ENCODE measurements at places on chromosomes 4 and X. TPM values are rescaled to one million over a fixed set of nuclear protein-coding genes. Genes with fewer than 3 reads are reported as not detected.

PPP1R3F gene
- 6.2 TPM for total RNA-seq

ZNF275 gene
- 13.8 TPM for total RNA-seq

AFM gene
- not detected for total RNA-seq

P2RY4 gene
- total RNA-seq: 1.7 TPM

DNA sequence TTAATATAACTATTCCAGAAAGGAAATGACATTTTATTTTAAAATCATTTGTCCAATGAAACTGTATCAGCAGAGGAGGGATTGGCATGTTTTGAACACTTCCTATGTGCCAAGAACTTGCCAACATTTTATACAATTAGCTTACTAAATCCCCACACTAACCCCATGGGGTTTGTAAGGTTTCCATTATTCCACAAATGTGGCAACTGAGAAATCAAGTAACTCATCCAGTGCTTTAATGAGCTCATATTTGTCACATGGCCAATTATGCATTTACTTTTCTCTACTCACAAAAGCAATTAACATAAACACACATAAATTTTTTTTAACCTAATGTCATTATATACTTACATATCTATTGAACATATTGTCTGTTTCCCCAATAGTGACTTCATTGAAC is 37.3 kb downstream of the MANBA start:
- no peak for DNase-seq

DNA sequence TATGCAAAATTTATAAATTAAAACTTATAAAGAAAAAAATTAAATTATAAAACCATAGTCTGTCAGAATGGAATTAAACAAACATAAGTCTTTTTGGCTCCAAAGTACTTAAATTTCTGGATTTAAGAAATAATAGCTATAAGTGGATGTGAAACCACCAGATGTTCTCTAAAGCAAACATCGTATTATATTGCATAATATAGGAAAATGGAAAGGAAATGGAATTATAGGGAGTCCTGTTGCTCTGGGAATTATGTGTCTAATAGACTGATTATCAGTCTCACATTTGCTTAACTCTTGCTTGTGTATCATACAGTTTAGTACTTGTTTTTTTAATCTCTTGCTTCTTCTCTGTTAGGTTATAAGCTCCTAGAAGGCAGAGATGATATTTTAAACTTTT is 819.2 kb downstream of the RAPGEF2 start:
- DNase-seq: no peak

DNA sequence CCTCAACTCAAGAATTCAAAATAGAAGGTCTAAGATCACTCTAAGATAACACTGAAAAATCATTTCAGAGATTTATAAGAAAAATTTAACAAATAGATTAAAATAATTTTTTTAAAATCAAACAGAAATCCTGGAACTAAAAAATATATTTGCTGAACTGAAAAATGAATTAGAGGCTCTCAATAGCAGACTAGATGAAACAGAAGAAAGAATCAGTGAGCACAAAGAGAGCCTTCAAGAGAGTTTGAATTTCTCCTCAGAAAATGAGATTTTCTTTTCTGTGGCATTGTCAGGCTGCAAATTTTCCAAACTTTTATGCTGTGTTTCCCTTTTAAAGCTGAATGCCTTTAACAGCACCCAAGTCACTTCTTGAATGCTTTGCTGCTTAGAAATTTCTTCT is 335.0 kb upstream of the SLC7A11 start:
- DNase-seq: no peak

GRCh38 chrX:38494239-38494823 is 67.0 kb upstream of the TSPAN7 start:
- DNase-seq: no peak

GRCh38 chr4:151359576-151359975 is 34.2 kb upstream of the SH3D19 start:
- DNase-seq: no peak

GRCh38 chrX:76366972-76367371 is 60.5 kb upstream of the MAGEE1 start:
- DNase-seq: no peak

DNA sequence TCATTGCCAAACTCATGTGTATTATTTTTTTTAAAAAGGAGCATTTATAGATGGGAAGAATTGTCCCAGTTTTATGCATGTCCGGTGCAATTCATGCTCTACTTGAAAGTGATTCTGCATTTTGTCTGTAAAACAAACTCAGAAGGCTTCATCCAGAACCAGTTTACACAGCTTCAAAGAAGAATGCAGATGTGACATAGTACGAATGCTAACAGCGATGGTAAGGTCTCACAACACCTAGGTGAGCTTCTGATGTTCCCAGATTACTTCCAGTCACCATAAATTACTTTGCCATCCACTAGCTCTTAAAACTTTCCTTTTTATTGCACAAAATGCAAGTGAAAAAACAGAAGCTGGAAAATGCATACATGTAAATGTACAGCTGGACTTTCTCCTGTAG is 41.5 kb upstream of the AGA start:
- no peak for DNase-seq

- DNase-seq: no peak
Observed at GRCh38 chr4:692771-693554, 4.0 kb upstream of the SLC49A3 start.

DNA sequence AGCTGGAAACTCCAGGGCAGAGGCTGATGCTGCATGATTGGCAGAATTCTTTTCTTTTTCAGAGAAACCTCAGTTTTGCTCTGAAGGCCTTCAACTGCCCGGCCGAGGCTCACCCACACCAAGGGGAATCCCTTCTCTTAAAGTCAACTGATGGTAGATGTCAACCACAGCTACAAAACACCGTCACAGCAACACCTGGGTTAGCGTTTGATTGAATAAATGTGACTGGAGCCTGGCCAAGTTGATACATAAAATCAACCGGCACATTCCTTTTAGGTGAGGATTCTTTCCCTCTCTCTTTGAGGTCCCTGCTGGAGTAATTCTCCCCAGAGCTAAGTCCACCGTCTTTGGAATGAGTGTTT is 15.2 kb upstream of the KIAA0232 start:
- DNase-seq: no peak

DNA sequence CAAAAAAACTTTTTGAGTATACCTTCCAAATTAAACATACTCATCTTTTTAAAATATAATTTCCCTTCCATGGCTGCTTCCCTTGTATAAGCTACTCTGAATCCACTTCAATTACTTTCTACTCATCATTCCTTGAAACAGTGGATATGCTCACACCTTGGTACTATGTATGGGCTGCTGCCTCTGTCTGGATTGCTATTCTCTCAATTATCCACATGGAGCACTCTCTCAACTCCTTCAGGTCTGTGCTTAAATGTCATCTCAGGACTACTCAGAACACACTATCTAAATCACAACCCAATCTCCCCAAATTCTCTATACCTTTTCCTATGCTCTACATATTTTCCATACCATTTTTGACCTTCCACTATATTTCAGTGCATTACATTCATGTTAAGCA is 898.9 kb upstream of the EPHA5 start:
- no peak for DNase-seq

Data from ureter (tissue), 1 donor.